ENCODE measurements at places on chromosomes 2 and 18.

- DNase-seq, result no peak
Measured at GRCh38 chr2:207825978-207826377, 56.3 kb upstream of the FZD5 start.

- no peak for DNase-seq
Measured at GRCh38 chr2:241492174-241492565, 16.2 kb downstream of the STK25 start.

GRCh38 chr2:99488539-99489062 is 1.2 kb downstream of the REV1 start:
- no peak for DNase-seq

DNA sequence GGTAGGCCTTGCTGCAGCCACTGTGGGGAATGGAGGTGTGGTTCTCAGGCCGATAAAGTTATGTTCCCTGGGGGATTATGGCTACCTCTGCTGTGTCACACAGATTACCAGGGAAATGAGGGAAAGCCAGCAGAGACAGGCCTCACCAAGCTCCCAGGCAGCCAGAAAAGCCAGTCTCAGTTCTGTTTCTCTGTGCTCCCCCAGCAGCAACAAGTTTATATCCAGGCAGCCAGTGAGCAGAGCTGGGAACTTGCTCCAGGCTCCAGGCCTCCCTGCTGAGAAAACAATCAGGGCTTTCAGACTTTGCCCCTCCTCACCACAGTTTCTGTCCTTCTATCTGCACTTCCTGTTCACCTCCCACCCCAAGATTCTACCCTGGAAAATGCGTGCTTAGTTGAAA is 596.6 kb upstream of the GYPC start:
- DNase-seq, result no peak

- DNase-seq, result no peak
Measured at GRCh38 chr18:28120828-28121515, 56.0 kb downstream of the CDH2 start.

GRCh38 chr2:68796295-68796905 is 61.8 kb downstream of the ARHGAP25 start:
- no peak for DNase-seq

GRCh38 chr2:85221067-85221691 is 88.0 kb downstream of the TCF7L1 start:
- no peak for DNase-seq

DNA sequence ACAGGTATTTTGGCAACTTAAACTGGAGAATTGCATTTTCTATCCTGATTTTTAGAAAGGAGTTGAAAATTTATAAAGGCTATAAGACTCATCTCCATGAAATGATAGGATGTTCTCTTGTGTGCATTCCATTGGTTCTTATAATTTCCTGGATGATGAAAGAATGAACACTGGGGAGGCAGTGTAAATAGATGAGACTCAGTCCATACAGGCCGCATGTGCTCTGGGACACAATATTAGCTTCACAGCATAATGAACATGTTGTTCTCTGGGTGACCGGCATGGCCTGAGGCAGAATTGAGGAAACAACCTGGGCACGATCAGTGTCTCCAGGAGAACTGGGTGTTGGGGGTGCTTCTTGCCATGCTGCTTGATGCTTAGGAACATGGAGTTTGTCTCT is 38.8 kb downstream of the AOX1 start:
- no peak for DNase-seq

DNA sequence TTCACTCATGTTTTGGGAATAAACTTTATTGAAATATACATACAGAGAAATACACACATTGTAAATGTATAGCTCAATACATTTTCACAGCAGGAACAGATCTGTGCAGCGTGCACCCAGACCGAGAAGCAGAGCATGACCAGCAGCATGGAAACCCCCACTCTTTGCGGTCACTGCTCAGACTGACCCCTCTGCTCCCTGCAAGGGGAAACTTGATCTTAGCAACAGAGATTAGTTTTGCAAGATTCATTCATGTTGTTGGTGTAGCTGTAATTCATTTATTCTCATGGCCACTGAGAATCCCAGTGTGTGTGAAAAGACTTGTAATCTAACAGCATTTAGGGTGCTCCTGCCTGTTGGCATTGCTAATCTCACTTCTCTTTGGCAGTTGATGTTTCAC is 35.2 kb downstream of the LPIN1 start:
- no peak for DNase-seq

DNA sequence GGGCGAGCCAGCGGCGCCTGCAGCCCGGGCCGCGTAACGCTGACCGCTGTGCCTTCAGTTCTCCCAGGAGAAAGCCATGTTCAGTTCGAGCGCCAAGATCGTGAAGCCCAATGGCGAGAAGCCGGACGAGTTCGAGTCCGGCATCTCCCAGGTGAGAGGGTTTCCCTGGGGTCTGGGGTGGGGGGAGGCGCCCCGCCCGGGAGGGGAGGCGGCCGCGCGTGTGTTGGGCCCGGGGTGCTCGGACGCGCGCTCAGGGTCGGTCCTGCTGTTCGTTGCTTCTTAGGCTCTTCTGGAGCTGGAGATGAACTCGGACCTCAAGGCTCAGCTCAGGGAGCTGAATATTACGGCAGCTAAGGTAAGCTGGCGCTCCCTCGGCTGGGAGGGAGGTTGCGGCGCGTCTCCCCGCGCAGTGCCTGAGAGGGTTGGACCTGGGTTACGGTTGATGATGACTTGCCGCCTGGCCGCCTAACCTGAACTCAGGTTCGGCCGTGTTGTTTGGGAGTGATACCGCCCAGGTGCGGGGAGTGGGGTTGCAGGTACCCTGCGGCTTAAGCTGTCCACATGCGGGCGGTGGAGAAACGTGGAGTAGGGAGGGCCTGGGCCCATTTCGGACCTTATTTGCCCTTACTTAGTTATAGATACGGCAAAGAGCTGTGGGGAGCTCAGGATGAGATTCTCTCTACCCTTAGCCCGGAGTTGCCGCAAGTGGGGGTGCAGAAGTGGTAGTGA is 638 bp downstream of the RPS7 start:
- no peak for DNase-seq

- DNase-seq, result no peak
Measured at GRCh38 chr2:207487650-207488311, 42.0 kb upstream of the CREB1 start.

DNA sequence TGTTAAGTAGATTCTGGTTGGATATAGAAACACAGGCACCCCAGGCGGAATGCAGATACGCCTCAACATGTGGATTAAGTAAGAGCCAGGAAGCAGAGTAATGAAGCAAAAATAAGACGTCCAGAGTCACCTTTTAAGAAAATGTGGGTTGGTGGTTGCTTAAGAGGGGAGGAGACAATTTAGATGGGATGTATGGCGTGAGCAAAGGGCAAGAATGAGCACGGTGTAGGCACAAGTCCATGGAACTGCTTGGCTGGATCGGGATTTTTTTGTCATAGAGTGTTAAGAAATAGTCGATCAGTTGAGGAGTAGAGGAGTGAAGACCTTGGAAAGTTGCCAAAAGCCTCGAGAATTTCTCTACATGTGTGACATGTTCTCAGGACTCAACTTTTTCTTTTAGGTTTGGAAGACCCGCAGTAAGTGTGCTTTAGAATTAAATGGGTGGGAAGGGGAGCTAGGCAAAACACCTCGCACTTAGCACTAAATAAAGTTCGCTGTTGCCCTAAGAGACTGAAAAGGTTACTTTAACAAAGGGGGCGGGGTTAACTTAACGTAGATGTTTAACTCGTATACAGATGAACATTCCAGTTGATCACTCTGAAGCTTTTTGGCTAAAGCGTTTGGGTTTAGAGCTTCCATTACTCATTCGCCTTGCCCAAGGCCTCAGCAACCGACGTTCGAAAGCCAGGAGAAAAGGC is 716 bp upstream of the SLC39A10 start:
- no peak for DNase-seq

- DNase-seq, result no peak
Measured at GRCh38 chr18:72104851-72105250, 439.3 kb downstream of the CBLN2 start.

DNA sequence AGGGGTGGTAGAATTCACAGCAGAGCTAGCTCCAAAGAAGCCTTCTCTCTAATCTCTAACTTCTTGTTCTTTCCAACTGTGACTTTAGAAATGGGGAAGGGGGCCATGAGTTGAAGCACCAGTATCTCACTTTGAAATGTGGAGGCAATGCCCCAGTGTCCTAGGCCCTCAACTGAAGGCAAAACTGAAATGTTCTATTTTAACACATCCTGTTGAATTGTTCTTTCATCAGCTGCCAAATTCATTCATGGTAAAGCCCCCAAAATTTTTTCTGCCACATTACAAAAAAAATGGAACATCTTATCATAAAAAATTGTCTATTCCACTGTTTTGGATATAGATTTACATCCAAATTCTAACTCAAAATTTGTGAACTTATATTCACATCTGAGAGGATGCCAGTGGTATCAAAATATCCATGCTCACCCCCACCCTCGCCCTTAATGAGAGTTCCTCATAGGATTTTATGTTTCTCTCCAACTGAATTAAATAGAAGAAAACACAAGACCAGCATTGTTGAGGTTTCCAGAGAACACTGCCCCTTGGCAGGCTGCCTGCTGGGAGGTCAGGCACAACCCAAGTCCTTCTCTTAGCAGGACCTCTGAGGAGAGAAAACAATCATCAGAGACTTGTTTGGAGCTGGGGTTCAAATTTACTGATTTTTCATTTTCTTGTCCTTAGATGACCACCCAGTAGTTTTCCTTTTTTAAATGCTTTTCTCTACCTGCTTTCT is 147.4 kb upstream of the PGAP1 start:
- no peak for DNase-seq

- DNase-seq, result no peak
Measured at GRCh38 chr2:11515490-11515981, 18.3 kb upstream of the GREB1 start.

- no peak for DNase-seq
Measured at GRCh38 chr2:148122788-148123187, 101.9 kb downstream of the MBD5 start.

- no peak for DNase-seq
Measured at GRCh38 chr18:59681051-59681450, 16.2 kb downstream of the CCBE1 start.
